ENCODE measurements at places on chromosomes 2 and 18.

- no peak for DNase-seq
Measured at GRCh38 chr2:162416446-162416845, 72.5 kb downstream of the GCA start.

- DNase-seq: no peak
Measured at GRCh38 chr2:47172156-47172921, 17.2 kb upstream of the STPG4 start.

GRCh38 chr2:19021100-19021476, 337.3 kb downstream of the OSR1 start:
- no peak for DNase-seq

GRCh38 chr2:157443090-157443489, 799 bp downstream of the CYTIP start:
- no peak for DNase-seq

DNA sequence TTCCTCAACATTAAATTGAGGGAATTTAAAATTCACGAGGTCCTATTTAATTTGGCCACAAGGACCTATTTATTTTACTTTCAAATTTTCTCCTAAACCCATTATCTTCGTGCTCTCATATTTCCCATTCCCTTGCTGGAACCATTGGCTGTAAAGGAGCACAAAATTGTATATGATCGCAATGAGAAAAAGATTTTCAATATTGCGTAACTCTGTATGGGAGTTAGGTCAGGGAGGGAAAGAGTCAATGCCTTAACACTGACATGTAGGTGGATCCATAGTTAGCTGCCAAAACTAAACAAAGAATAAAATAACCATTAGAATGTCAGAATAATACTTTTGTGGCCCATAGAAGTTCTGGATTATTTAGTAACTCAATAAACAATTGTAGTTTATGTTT, 40.6 kb upstream of the ZC3H15 start:
- DNase-seq: no peak

- DNase-seq: no peak
Measured at GRCh38 chr2:96083989-96084857, 32.1 kb downstream of the ADRA2B start.

Measured in activated CD4-positive, alpha-beta T cell treated with anti-CD3 and anti-CD28 coated beads, Interleukin-2, amount 50 U/mL, for 4 hours (primary cell).